Sigmoid colon (tissue), 7 donors: ENCODE measurements at places on chromosomes 12 and 14. TPM values are rescaled to one million over a fixed set of nuclear protein-coding genes. Genes with fewer than 3 reads are reported as not detected.

POU6F1 gene
- total RNA-seq: 5.8 TPM

SEC23A gene
- 181 TPM for total RNA-seq

KRT2 gene
- not detected for total RNA-seq

FAM222A gene
- total RNA-seq: 1.1 TPM

MYH6 gene
- total RNA-seq: not detected

CLEC2A gene
- total RNA-seq: not detected

- DNase-seq: no peak
- no peak overlapping the region for H3K27ac ChIP-seq
- no peak overlapping the region for H3K4me3 ChIP-seq
Measured at GRCh38 chr12:51403681-51404136, 12.5 kb upstream of the GALNT6 start.

DNA sequence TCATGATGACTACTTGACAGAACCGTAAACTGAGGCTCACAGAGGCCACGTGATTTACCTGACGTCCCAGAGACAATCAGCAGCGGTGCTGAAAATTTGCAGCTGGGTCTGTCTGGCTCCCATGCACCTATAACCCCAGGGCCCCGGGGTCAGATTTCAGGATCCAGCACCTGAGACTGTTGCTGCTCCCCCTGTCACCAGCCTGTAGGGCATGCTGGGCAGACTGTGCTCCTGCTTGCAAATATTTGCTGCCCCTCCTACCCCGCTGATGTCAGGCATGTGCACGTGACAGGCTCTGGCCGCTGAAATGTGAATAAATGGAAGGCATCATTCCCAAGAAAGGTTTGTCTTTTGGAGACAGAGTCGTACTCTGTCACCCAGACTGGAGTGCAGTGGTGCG, 6.0 kb downstream of the MMAB start:
- no peaks in the 10 kb centered on the region for H3K27me3 ChIP-seq
- no peak overlapping the region for H3K27ac ChIP-seq
- no peak for DNase-seq
- peaks cover 14% of the 10 kb centered on the region for H3K36me3 ChIP-seq

DNA sequence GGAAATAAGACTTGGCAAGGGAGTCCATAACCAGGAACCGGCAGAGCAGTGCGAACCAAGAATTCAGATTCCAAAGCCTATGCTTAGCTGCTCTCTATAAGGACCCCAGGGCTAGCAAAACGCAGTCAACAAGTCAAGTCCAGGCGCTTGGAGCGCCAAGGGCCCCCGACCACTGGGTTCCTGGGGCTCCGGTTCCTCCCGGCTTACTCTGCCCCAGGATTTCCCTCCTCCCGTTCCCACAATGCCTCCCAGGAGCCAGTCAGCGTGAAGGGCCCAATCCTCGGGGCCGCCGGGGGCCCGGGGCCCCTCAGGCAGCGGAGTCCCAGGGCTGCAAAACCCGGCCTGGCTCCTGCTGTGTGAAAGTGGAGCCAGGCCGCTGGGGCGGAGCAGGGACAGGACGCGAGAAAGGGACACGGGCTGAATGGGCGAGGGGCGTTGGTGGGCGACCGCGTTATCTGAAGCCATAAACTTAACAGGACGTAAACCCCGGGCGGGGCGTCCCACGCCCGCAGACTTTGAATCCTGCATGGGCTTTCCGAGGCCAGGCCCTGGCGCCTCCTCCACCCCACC, 1.5 kb downstream of the KRT8 start:
- no peaks in the 10 kb centered on the region for H3K27me3 ChIP-seq
- DNase-seq: peak; percentile 90
- H3K4me3 ChIP-seq: peak overlapping the region; percentile 43
- peak overlapping the region; percentile 81 for H3K27ac ChIP-seq
- H3K36me3 ChIP-seq: no peaks in the 10 kb centered on the region

DNA sequence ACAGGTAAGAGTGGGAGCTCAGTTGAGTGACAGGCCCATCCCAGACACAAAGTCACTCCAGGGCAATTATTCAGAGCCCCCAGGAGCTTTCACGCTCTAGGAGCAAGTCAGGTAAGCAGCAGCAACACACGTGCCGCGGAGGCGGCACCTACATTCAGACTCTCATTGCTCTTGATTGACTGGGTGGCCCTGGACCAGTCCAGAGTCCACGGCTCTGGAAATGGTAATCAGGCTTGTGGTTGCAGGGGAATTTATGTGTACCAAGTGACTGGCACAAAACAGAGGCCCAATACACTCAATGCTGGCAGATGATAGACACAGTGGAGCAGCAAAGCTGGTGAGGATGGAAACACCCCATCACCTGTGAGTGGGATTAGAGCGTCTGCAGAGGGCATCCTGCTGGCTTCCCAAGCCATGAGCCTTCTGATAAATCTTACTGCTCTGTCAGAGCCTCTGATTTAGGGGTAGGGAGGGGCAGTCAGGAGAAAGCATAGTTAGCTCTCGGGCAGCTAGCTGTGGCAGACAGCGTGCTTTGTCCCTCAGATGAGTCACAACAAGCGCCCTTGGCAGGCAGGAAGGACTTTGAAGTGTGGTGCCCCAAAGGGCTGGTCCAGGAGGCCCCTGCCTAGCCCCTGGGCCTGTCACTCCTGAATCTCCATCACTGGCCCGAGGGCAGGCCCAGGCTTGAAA, 344.7 kb downstream of the CACNA1C start:
- H3K27ac ChIP-seq: no peak overlapping the region
- no peaks in the 10 kb centered on the region for H3K27me3 ChIP-seq
- no peaks in the 10 kb centered on the region for H3K4me1 ChIP-seq

DNA sequence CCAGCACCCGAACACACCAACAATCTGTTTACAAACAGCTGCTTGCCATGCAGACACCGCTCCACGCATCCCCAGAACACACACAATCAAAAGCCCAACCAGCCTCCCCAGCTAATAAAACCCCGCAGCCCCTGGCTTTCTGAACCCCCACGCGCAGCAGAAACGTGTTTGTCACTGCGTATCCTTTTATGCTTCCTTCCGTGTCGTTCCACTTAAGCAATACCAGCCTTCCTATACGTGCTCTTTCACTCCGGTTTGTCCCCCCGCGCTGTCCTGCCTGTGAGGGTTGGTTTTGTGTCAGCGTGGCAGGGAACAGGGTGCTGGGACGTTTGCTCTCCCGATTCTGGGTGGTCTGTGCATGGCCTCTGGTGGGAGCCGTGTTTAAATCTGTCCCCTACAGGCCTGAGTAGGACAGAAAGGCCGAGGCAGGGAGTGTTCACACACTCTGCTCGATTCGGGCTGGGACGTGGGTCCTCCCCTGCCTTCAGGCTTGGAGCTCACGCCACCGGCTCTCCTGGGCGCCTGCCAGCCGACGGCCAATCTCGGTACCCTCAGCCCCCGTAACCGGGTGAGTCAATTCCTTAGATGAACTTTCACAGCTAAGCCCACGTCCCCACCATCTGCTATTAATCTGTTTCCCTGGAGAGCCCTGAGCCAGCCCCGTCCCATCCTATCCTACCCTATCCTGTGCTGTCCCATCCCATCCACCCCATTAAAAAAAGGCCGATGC, 60.0 kb downstream of the NOC4L start:
- H3K4me3 ChIP-seq: no peak overlapping the region
- H3K27ac ChIP-seq: no peak overlapping the region
- peaks cover 68% of the 10 kb centered on the region for H3K27me3 ChIP-seq
- no peak for DNase-seq

DNA sequence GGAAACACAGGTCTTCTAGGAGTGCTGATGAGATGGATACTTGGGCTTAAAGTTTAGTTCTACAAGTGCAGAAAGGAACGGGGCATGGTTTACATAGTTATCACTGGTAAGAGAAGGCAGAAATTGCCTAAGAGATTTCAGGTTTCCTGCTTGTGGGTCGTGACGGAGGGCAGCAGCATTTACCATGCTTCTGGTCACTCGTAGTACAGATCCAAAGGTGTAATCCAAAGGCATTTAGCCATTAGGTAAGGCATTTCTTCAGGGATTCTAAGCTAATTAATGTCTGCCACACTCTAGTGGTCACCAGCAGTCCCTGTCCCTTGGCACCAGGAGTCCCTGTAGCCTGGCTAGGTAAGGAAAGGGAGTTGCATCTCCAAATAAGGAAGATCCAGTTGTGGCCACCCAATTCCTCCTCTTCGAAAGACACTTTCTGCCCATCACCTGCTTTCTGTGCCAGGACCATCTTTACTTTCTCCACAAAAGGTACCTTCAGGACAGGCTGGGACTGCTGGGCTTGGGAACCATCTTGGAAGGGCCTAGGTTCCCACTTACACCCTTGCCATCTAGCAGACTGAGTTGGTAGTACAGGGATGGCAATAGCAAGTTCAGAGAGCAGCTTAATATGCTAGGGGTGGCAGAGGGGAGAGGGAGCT, 1.5 kb downstream of the GSTZ1 start:
- H3K27ac ChIP-seq: peak overlapping the region; percentile 98
- H3K4me3 ChIP-seq: peak overlapping the region; percentile 87
- peak; percentile 39 for DNase-seq
- H3K36me3 ChIP-seq: no peaks in the 10 kb centered on the region
- H3K27me3 ChIP-seq: no peaks in the 10 kb centered on the region
- H3K4me1 ChIP-seq: no peaks in the 10 kb centered on the region

- H3K27me3 ChIP-seq: no peaks in the 10 kb centered on the region
Measured at GRCh38 chr14:75826599-75826998, 155.2 kb downstream of the TGFB3 start.

DNA sequence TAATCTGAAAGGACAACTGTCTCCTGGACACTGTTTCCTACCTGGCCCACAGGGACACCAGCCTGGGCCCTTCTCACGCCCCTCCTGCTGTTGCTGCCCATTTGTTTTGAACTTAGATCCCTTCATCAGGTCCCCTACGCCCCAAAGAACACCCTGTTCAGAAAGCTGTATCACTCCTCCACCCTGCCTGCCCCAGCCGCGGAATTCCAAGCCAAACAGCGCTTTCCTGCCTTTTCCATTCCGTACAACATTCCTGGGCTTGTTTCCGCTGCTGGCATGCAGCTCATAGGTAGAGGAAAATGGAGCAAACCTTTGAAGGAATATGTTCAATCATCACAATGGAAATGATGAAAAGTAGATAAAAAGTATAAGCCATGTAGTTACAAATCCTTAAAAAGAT, 12.8 kb upstream of the GSG1 start:
- H3K4me3 ChIP-seq: no peak overlapping the region
- H3K36me3 ChIP-seq: no peaks in the 10 kb centered on the region
- peak overlapping the region; percentile 31 for H3K27ac ChIP-seq
- no peak for DNase-seq
- H3K27me3 ChIP-seq: no peaks in the 10 kb centered on the region

DNA sequence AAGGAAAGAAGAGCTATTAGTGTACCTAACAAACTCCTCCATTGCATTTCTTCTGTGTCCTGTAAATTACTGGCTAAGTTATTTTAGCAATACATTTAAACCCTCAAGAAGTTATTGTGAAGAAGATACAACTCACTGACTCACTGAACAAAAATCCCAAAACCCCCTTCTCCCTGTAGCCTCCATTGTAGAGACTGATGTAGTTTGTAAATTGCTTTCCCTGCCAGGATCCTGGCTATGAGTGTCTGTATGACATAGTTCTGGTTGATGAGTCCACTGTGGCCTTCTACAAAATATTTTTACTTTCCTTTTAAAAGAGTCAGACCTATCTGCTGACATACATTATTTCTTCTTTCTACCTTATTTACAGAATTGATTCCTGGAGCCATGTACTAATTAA, 155.6 kb downstream of the SLC6A15 start:
- H3K4me3 ChIP-seq: no peak overlapping the region
- H3K27me3 ChIP-seq: no peaks in the 10 kb centered on the region
- no peak for DNase-seq

- DNase-seq: peak; percentile 75
- H3K4me1 ChIP-seq: no peaks in the 10 kb centered on the region
- peak overlapping the region; percentile 100 for H3K27ac ChIP-seq
- H3K27me3 ChIP-seq: no peaks in the 10 kb centered on the region
- H3K36me3 ChIP-seq: peaks cover 18% of the 10 kb centered on the region
Measured at GRCh38 chr12:6605421-6606330, 1.5 kb downstream of the CHD4 start.

DNA sequence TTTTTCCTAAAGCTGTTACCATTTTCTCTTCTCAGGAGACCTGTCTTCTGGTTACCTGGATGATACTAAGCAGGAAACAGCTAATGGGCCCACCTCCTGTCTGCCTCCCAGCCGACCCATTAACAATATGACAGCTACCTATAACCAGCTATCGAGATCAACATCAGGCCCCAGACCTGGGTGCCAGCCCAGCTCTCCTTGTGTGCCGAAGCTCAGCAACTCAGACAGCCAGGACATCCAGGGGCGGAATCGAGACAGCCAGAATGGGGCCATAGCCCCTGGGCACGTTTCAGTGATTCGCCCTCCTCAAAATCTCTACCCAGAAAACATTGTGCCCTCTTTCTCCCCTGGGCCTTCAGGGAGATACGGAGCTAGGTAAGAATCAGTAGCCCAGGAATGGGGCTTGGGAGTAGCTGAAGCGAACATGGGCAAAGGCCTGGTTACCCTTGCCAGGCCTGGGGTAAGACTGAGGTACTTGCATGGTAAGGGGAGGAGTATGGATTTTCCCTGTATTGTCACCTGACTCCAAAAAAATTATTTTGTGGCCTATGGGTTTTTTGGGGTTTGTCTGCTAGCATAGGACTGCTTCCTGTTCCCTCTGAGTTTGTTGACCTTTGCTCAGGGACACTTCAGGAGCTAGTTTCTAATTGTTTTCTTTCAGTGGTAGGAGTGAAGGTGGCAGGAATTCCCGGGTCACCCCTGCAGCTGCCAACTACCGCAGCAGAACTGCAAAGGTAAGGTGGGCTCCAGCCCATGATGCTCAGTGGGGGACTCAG, 26.6 kb downstream of the TRAFD1 start:
- H3K27ac ChIP-seq: no peak overlapping the region
- no peaks in the 10 kb centered on the region for H3K27me3 ChIP-seq
- no peak for DNase-seq
- peaks cover 4% of the 10 kb centered on the region for H3K4me1 ChIP-seq
- no peak overlapping the region for H3K4me3 ChIP-seq

GRCh38 chr12:43316520-43316919, 235.5 kb downstream of the ADAMTS20 start:
- DNase-seq: no peak
- no peak overlapping the region for H3K27ac ChIP-seq
- H3K4me3 ChIP-seq: no peak overlapping the region
- H3K36me3 ChIP-seq: no peaks in the 10 kb centered on the region
- no peaks in the 10 kb centered on the region for H3K27me3 ChIP-seq

DNA sequence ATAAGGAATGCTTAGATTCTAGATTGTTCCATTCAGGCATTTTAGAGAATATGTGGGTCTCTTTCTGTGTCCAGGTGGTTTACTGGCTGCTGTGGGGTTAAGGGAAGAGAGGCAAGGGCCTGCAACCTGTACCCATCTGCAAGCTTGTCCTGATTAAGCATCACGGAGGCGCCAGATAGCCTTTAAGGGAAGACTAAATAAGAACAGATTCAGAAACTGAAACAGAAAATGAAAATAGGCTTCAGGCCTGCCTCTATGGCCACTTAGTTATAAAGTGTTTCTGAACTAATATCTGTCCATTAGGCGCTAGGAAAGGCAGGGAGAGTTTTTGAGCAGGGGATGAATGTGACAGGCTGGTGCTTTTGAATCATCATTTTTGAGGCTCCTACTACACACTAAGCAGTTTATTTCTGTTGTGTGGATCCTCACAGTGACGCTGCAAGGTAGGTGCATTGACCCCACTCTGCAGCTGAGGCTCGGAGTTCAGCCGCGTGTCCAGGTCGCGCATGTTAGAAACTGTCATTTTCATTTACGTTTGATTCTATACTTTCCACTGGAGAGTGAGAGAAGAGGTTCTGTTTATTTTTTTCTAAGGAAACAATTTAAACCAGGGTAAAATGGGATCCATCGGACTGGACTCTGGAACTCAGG, 47.4 kb downstream of the SLC6A12 start:
- H3K27me3 ChIP-seq: peaks cover 7% of the 10 kb centered on the region
- H3K36me3 ChIP-seq: no peaks in the 10 kb centered on the region
- no peak overlapping the region for H3K27ac ChIP-seq
- no peaks in the 10 kb centered on the region for H3K4me1 ChIP-seq
- H3K4me3 ChIP-seq: no peak overlapping the region

GRCh38 chr12:89389755-89390661, 37.7 kb upstream of the DUSP6 start:
- H3K27me3 ChIP-seq: no peaks in the 10 kb centered on the region
- no peaks in the 10 kb centered on the region for H3K36me3 ChIP-seq
- no peak overlapping the region for H3K4me3 ChIP-seq
- peaks cover under 1% of the 10 kb centered on the region for H3K4me1 ChIP-seq
